ENCODE measurements at places on chromosomes 16 and 17.
A peak's percentile ranks its signal among the peaks of the same experiment; 100 is the strongest.

GRCh38 chr16:18999045-18999393 lies 15.3 kb downstream of the TMC7 start:
- H3K27me3 ChIP-seq: no peaks in the 10 kb centered on the region
- H3K4me3 ChIP-seq: no peak overlapping the region
- H3K27ac ChIP-seq: no peak overlapping the region

GRCh38 chr17:52148288-52148968 lies 10.1 kb downstream of the CA10 start:
- H3K27me3 ChIP-seq: no peaks in the 10 kb centered on the region
- no peak for DNase-seq
- no peaks in the 10 kb centered on the region for H3K36me3 ChIP-seq
- no peaks in the 10 kb centered on the region for H3K4me1 ChIP-seq
- H3K27ac ChIP-seq: no peak overlapping the region

DNA sequence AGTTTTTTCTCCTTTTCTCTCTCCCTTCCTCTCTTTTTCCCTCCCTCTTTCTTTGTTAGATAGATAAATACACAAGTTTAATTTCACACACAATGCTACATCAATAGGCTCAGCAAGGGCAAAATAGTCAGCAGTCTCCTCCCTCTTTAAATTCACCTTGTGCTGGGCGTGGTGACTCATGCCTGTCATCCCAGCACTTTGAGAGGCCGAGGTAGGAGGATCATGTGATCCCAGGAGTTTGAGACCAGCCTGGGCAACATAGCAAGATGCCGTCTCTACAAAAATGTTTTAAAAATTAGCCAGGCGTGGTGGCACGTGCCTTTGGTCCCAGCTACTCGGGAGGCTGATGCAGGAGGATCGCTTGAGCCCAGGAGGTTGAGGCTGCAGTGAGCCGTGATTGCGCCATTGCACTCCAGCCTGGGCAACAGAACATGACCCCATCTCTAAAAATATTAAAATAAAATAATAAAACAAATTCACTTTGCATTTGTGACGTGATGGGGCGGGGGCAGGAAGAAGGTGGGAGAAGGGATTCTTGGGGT lies 27.4 kb downstream of the IL21R start:
- no peak for DNase-seq
- no peaks in the 10 kb centered on the region for H3K27me3 ChIP-seq
- no peak overlapping the region for H3K4me3 ChIP-seq
- no peak overlapping the region for H3K27ac ChIP-seq
- H3K36me3 ChIP-seq: no peaks in the 10 kb centered on the region

GRCh38 chr17:885971-886571 lies 93.5 kb downstream of the NXN start:
- no peak overlapping the region for H3K4me3 ChIP-seq
- DNase-seq: peak; percentile 85
- no peaks in the 10 kb centered on the region for H3K36me3 ChIP-seq
- H3K27ac ChIP-seq: peak overlapping the region; percentile 81

DNA sequence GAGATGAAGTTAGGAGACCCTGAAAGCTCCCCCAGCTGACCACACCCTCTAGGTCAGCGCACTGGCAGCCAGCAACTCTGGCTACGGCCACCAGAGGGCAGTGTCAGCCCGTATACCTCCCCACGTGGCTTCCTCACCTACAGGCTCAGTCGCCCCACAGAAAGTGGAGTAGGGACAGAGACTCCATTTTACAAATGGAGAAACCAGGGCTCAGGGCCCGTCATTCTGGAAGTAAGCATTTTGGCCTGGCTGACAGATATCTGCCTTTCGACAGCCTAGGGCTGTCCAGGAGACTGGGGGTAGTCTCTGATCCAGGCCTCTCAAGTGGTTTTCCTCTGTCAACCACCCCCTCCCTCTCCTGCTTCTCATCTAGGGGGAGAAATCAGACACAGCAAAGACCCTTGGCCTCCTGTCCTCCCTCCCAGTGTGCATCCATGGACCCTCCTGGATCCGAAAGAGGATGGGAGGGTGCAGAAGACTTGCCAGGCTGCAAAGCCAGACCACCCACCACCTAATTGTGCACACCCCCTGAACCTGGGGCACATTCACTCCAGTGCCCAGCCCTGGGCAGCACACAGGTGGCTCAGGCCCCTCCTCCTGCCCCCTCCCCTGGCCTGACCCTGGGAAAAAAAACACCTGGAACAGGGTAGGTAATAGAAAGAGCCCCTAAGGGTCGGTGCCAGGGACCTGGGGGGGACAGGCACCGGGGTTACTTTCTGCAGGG lies 3.8 kb upstream of the HAP1 start:
- no peak overlapping the region for H3K4me3 ChIP-seq
- peaks cover 9% of the 10 kb centered on the region for H3K4me1 ChIP-seq
- H3K27me3 ChIP-seq: peaks cover 54% of the 10 kb centered on the region
- DNase-seq: peak; percentile 81
- H3K27ac ChIP-seq: no peak overlapping the region

DNA sequence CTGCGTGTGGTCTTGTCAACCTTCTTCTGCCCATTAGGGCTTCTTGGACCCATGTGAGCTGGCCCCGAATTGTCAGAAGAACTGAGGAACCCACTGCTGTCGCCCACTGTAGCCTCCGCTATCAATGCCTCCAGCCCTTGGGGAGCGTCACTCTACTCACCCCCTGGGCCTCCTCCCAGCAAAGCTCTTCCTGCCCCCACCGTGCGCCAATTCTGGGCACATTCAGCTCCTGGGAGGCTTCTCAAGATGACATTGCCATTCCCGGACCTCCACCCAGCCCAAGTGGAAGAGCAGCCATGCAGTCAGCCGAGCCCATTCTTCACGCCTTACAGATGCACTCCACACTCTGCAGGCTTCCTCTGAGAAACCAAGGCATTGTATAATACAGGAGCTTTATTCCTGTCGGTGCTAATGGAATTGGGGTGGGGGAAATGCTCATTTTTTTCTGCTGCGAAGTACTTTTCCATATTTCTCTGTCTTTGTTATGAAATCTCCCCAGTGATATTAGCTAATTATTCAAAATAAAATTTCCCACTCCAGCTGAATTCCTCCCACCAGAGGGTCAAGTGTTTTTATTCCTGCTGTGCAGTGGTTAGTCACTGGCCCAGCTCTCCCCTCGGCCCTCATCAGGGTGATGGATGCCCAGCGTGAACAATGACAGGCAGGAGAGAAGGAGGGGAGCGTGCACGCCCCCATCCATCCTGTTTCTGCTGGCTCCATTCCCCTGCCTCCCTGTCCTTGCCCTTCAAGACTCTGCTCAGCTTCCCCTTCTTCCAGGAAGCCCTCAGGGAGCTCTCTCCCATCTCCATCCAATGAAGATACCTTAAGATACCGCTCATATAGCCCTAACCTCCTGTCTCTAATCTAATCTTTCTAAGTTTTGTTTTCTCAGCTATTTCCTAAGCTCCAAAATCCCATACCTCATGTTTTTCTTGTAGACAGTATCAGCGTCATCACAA lies 87.7 kb downstream of the C16orf95 start:
- no peaks in the 10 kb centered on the region for H3K27me3 ChIP-seq
- DNase-seq: no peak
- peaks cover 10% of the 10 kb centered on the region for H3K4me1 ChIP-seq
- H3K4me3 ChIP-seq: no peak overlapping the region
- H3K27ac ChIP-seq: no peak overlapping the region
- no peaks in the 10 kb centered on the region for H3K36me3 ChIP-seq

- H3K36me3 ChIP-seq: no peaks in the 10 kb centered on the region
- H3K4me3 ChIP-seq: peak overlapping the region; percentile 86
- peak overlapping the region; percentile 93 for H3K27ac ChIP-seq
- no peaks in the 10 kb centered on the region for H3K27me3 ChIP-seq
Observed at GRCh38 chr17:16652847-16653366, 743 bp downstream of the ZNF624 start.

GRCh38 chr17:66981983-66982508 lies 17.5 kb downstream of the CACNG4 start:
- H3K4me1 ChIP-seq: peaks cover 8% of the 10 kb centered on the region
- no peak for DNase-seq
- no peak overlapping the region for H3K27ac ChIP-seq
- H3K36me3 ChIP-seq: no peaks in the 10 kb centered on the region
- H3K4me3 ChIP-seq: no peak overlapping the region
- no peaks in the 10 kb centered on the region for H3K27me3 ChIP-seq

DNA sequence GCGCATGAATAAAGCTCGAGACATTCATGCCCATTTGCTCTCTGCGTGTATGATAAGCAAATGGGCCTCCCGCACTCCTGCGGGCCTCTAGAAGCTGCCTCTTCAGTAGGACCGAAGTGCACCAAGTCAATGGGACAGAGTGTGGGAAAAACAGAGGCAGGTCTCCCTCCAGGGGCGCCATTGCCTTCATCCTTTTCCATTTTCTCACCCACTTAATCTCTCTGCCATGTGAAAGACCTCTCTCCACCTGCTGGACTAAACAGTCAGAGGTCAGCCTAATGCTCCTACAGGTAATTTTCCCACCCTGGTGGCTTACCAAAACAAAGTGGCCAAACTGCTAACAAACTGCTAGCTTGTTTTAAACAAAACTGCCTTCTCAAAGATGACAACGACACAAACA lies 210.9 kb downstream of the ZFHX3 start:
- no peaks in the 10 kb centered on the region for H3K27me3 ChIP-seq
- no peak overlapping the region for H3K27ac ChIP-seq
- no peak overlapping the region for H3K4me3 ChIP-seq
- H3K36me3 ChIP-seq: no peaks in the 10 kb centered on the region
- no peak for DNase-seq

DNA sequence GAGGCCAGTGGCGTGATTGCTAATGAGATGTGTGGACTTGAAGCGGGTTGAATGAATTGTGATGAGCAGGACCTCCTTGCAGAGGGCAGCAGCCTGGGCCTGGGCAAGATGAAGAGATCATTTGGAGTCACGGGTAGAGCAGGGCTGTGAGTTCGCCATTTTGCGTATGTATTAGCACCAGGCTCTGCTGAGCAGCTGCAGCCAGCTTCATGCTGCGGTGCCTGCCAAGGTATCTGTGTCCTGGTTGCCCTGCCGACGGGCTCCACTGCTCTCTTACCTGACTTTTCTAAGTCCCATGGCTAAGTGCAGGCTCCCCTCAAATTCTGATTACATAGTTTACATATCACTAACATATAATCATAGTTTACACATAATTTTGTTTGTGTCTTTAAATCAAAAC lies 295.7 kb downstream of the SNX29 start:
- no peak overlapping the region for H3K27ac ChIP-seq
- no peak for DNase-seq
- no peaks in the 10 kb centered on the region for H3K4me1 ChIP-seq
- no peak overlapping the region for H3K4me3 ChIP-seq
- no peaks in the 10 kb centered on the region for H3K36me3 ChIP-seq

DNA sequence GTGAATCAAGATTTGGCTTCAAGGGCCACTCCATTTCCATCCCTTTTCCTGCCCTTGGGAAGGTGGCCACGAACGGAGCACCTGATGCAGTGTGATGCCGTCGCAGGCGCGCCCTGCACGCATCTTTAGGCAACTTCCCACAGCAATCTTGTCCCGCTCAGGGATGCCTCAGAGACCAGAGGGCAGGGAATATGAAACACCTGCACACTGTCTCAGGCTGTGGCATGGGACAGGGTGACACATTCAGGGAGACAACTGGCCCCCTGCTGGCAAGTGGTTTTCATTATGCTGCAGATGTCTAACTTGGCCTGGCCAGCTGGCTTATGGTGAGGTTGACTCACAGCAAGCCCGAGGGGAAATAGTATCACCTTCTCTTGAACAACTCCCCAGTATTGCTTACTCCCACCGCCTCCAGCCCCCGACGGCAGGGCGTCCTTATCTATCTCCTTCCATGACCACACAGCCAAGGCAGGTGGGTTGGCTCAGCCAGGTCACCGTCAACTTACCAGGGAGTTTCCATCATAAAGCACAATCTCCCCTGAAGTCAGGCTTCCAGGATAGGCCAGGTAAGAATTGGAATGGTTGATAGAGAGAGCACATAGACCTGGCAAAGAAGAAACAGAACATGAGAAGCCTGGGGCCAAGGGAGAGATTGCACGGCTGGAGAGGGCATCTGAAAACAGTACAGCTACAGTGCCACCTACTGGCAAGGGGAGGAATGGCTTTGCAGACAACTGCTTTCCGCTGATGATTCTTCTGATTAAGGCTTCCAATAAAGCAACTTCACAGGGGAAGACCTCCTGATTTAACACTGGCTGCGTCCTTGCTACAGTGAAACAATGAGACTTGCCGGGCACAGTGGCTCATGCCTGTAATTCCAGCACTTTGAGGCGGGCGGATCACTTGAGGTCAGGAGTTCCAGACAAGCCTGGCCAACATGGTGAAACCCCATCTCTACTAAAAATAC lies 21.1 kb downstream of the WIPI1 start:
- no peak overlapping the region for H3K4me3 ChIP-seq
- peak; percentile 79 for DNase-seq
- no peak overlapping the region for H3K27ac ChIP-seq
- H3K27me3 ChIP-seq: no peaks in the 10 kb centered on the region
- H3K36me3 ChIP-seq: peaks cover 81% of the 10 kb centered on the region

DNA sequence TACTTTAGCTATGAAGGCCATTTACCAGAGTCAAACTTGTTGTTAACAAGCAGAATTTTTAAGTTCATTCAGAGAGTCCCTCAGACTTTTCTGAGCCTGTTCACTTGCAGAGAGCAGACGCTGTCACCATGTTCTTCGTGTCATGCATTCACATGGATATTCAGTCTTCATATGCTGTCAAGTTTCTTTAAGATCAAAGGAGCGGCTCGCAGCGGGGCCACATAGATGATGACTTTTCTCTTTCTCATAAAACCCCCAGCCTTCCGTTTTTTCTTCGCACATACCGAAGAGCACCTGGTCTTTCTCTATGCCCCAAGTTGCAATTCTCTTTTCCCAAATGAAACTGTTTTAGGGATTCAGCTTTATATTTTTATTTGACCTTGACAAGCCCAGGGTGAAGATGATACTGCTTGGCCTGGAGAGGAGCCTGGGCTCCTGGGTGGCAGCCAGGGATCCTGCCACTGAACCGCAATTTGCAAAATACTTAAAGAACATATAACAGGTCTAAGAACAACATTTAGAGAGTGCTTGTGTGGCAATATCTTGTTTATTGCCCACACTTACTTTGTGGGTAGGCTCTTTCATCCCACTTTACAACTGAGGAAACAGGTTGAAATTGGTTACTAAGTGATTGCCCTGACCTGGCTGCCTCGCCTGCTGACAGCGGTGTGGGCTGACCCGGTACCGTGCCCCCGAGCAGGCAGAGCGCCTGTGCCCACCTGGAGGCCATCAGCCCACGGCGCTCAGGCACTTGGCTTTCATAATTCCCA lies 22.9 kb downstream of the SEC14L1 start:
- H3K36me3 ChIP-seq: peaks cover 16% of the 10 kb centered on the region
- no peak for DNase-seq
- peaks cover 18% of the 10 kb centered on the region for H3K4me1 ChIP-seq
- H3K27me3 ChIP-seq: no peaks in the 10 kb centered on the region
- no peak overlapping the region for H3K4me3 ChIP-seq

- H3K36me3 ChIP-seq: no peaks in the 10 kb centered on the region
- no peaks in the 10 kb centered on the region for H3K27me3 ChIP-seq
Observed at GRCh38 chr16:60230666-60231065, 1496.5 kb upstream of the GOT2 start.

DNA sequence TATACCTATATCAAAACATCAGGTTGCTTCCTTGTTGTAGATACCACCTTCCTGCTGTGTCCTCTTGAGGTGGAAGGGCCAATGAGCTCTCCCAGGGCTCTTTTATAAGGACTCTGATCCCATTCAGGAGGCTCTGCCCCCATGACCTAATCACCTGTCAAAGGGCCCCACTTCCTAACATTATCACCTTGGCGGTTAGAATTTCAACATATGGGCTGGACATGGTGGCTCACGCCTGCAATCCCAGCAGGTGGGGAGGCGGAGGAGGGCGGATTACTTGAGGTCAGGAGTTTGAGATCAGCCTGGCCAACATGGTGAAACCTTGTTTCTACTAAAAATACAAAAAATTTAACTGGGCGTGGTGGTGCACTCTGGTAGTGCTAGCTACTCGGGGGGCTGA lies 86.4 kb downstream of the HAPSTR1 start:
- H3K4me3 ChIP-seq: no peak overlapping the region
- no peaks in the 10 kb centered on the region for H3K36me3 ChIP-seq
- DNase-seq: no peak
- H3K27me3 ChIP-seq: no peaks in the 10 kb centered on the region
- no peaks in the 10 kb centered on the region for H3K4me1 ChIP-seq

All from tibial artery (tissue), 4 donors.